ENCODE measurements at places on chromosomes 11 and 22.

GRCh38 chr11:130763087-130763980 lies 152.9 kb downstream of the SNX19 start:
- DNase-seq = no peak

DNA sequence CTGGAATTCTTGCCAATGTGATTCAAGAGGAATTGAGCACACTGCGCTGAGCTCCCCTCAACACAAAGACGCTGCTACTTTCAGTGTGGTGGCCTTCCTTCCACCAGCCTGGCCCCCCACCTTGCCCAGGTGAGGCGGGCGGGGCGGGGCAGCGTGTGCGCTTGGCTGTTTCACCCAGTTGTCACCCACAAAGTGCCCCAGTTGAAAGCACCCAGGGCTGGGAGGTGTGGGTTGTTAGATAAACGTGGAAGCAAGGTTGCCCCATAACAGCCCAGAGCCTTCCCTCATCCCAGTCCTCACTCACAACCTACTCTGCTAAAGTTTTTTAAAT lies 43.1 kb downstream of the CACNG2 start:
- DNase-seq = no peak

- DNase-seq = no peak
These were observed 605.7 kb downstream of the INSC start for GRCh38 chr11:15720460-15720859.

- no peak for DNase-seq
These were observed 11.1 kb downstream of the C11orf86 start for GRCh38 chr11:66986178-66986545.

GRCh38 chr11:77821349-77821851 lies 456 bp downstream of the AAMDC start:
- no peak for DNase-seq

DNA sequence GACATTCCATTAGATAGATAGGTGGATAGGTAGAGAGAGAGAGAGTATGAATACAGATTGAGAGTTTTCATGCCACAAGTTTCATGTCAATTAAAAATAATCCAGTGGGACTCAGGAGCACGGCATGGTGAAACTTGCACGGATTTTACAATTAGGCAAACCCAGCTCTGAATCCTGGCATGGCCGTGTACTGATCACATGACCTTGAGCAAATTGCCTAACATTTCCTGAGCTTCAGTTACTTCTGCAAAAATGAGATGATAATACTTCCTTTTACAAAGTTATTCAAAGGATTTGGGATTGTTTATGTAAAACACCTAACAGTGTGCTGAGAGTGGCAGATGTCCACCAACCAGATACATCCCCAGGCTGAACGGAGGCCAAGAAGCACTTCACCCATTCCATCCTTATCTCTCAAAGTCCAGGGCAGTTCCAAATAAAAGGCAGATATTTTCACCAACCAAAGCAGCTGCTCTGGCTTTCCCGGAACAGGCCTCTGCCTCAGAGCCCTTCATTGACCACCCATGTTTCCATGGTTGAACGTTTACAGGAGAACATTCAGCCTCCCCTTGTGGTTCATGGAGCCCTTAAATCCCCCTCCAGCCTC lies 17.9 kb downstream of the APLNR start:
- no peak for DNase-seq

- DNase-seq = no peak
These were observed 21.4 kb downstream of the POU2F3 start for GRCh38 chr11:120261321-120261720.

DNA sequence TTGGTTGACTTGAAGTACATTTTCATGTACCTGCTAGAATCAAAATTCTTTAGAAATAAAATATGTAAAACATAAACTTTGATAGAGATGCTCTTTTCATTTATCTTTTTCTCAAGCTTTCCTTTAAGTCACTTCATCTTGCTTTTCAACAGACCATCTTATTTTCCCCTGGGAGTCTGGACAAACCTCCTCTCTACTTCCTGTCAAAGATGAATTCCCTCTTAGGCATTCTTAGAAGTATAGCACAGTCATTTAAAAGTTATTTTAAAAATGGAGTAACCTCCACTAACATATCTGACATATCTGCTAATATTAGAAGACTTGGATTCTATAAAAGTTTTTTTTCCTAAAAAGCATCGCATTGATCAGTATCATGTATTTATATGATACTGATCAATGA lies 84.8 kb upstream of the PAX6 start:
- DNase-seq = no peak

- no peak for DNase-seq
These were observed 1.9 kb downstream of the TSGA10IP start for GRCh38 chr11:65947133-65947532.

DNA sequence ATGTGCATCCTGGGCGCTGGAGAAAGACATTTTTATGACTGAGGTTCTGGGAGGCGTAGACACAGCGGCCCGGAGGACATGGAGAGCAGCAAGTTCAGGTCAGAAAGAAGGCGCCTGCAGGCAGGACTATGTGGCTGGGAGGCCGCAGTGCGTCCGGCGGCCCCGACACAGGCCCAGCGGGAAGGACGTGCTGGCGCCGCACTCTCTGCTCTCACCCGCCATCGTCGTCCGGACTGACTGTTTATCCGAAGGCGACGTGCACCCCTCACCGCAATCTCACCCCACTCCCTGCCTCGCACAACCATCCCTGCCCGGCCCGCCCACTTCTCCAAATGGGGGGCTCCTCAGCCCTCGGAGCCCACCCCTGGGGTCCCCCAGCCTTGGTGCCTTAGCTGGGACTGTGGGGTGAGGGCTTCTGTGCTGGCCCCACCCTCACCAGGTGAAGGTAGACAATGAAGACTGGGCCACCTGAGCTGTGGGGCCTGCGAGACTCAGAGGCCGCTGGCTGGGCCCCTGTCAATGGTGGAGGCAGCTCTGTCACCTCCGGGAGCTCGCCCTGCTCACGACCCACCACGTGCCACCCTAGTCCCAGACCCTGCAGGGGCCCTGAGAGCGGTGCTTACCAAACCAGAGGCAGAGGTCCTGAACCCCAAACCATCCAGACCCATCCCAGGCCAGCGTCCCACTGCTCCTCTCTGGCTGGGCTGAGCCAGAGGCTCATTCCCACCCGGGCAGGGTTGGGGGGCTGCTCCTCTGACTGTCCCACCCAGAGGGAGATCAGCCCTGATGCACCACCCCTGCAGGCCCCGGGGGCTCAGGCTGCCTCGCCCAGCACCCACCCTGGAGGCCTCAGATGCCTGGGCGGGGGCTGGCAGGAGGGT lies 16.2 kb upstream of the MUC5B start:
- DNase-seq = no peak

DNA sequence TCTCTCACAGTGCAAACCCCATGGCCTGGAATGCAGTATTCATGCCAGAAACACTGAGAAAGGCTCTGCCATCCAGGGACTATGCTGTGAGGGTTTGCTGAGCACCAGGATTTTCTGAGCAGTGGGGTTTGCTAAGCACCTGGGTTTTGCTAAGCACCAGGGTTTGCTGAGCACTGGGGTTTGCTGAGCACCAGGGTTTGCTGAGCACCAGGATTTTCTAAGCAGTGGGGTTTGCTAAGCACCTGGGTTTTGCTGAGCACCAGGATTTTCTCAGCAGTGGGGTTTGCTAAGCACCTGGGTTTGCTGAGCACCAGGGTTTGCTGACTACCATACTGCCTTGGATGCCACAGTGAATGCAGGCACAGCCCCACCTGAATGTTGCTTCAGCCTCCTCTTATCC lies 48.3 kb upstream of the SMIM38 start:
- DNase-seq = no peak

DNA sequence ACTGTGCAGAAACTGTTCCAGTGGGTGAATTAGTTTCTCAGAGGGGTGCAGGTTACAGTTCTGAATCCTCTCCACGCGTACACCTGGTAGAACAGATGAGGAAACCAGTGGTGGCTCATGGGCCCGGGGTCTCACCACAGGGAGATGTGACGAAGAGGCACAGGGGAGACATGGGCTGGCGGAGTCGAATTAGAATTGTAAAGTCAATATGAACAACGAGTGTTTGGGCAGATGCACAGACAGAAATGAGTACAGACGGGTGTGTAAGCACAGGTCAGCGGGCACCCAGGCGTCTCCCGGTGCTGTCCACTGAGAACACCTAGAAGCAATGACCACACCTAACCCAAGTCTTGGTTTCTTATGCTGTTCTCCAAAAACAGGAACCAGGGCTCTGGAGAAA lies 41.8 kb downstream of the GNB1L start:
- DNase-seq = no peak

GRCh38 chr22:38164551-38164918 lies 17.1 kb downstream of the PLA2G6 start:
- DNase-seq = no peak

GRCh38 chr11:73956876-73957653 lies 6.2 kb downstream of the DNAJB13 start:
- no peak for DNase-seq

- no peak for DNase-seq
These were observed 5.6 kb downstream of the ZBTB16 start for GRCh38 chr11:114065094-114065493.

DNA sequence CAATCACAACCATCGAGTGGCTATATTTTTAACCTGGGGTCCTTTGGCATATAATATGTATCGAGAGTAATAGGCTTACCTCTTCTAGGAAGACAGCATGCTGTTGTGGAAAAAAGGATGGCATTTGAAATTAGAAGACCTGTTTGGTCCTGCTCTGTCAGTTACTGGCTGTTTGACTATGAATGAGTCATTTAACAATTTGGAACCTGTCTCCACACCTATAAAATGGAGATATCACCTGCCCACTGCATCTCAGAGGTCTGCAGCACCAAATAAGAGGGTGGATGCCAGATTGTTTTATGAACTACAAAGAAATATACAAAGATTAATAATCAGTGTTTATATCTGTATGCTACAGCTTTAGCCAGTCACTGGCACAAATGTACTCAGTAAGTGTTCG lies 60.8 kb downstream of the SLC25A17 start:
- DNase-seq = no peak

DNA sequence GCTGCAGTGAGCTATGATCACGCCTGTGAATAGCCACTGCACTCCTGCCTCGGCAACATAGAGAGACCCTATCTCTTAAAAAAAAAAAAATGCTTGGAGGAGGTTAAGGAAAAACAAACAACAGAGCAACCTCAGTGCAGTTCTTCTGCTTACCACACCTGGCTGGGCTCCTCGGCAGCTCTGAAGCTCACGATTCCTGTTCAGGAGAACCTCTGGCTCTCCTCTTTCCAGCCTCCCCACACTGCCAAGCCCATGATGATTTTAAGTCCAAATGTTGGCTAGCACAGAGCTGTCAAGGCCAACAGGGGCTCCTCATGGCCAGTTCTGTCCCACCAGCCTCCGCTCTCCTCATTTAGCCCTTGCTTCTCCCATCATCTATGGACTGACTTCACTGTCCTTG lies 69.7 kb upstream of the ARFGAP3 start:
- no peak for DNase-seq

DNA sequence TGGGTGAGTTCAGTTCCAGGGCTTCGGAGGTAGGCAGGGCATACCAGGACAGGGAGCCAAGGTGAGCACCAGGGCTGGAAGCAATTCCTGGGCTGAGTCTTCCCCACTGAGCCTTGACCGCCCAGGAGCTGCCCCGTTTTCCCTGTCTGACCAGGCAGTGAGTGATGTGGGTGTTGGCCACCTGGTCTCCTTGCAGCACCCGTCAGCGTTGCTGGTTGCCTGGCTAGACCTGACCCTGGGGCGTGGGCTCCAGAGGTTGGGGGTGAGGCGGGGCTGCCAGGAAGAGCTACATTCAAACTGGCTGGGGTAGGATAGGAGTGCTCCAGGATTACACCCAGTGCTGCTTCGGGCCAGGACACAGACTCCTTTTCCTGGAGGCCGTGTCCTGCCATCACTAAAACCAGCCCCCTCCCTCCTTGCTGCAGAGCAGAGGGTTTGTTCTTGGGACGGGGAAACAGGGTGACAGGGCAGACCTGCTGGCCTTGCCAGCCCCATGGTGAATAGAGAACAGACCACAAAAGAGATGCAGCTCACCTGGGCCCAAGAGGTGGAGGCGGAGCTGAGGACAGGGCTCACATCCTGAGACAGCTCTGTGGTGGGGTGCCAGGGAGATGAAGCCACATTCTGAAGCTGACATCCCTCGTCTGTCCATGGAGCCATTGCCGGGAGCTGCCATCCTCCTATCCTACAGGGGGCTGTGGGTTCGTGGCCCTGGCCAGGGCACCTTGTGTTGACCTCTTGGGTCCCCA lies 14.2 kb downstream of the INCENP start:
- DNase-seq = no peak

DNA sequence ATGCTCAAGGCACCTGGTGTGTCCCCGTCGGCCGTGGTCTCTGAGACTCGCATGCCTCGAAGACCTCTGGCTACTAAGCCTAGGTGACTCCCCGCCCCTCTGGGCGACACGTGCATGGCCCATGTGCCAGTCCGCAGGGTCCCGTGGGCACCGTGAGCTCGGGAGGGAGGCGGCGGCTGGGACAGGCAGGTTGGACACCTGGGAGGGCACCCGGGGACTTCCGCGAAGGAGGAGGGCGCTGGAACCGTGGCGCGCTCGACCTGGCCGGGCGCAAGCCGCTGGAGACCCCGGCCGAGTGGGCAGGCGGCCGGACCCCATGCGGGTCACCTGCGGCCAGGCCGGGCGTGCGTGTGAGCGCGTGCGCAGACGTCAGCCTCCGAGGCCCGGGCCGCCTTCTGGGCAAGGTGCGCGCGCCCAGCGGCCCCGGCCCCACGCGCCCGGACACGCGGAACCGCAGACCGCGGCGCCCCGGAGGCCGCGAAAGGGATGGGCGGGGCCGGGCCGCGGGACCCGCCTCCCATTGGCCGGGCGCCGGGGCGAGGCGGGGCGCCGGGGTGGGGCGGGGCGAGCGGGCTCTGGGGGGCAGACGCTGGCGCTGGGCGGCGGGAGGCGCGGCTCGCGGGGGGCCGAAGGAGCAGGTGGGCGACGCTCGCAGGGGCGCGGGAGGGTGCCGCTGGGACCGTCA lies 579 bp upstream of the RASD2 start:
- DNase-seq = no peak

- no peak for DNase-seq
These were observed 1470.8 kb upstream of the TENM4 start for GRCh38 chr11:80911666-80912065.

DNA sequence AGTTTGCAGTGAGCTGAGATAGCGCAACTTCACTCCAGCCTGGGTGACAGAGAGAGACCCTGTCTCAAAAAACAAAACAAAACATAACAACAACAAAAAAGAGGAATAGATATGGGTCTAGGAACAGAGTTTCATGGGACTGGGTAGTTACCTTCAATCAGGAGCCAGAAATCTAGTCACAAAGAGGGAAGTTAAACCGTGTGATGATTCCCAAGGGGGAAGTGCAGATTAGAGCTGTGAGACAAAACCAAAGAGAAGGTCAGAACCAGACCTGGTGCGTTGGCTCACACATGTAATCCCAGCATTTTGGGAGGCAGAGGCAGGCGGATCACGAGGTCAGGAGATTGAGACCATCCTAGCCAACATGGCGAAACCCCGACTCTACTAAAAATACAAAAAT lies 42.1 kb upstream of the LARGE1 start:
- no peak for DNase-seq

- DNase-seq = no peak
These were observed 96.3 kb downstream of the PAX6 start for GRCh38 chr11:31714840-31715239.

Measured in AG04449 (cell line).